ENCODE measurements at places on chromosomes 16 and 17.

- no peak for DNase-seq
Observed at GRCh38 chr17:72516772-72517399, 396.1 kb downstream of the SOX9 start.

GRCh38 chr17:81347437-81347836, 47.8 kb upstream of the BAHCC1 start:
- DNase-seq: no peak

DNA sequence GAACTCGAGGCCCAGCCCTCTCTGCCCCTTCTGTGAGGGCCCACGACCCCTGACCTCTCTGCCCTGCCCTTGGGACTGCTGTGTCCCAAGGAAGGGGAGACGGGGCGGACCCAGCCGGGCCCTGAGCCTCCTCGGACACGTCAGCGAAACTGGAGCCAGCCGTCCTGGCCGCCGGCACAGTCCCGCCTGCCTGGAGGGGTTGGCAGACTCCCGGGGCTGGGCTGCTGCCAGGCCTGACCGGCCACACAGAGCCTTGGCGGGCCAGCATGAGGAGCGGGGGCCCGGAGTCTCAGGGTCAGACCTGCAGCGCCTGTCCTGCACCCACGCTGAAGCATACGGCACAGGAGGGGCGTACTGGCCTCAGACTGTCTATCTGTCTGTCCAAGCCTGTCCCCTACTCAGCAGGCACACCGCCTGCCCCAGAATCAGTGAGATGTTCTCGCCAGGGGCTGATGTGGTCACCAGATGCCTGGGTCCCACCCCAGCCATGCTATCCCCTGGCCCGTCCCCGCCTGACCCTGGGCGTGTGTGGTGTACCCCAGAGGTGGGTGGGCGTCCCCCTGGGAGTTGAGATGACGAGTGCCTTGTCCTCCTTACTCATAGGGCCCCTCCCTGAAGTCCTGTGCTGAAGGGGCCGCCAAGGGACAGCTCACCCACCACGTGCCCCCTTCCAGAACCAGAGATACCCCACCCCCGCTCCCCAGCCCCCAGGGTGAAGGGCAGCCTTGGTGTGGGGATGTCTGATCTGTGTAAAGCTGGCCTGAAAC, 4.7 kb downstream of the VASN start:
- no peak for DNase-seq

- no peak for DNase-seq
Observed at GRCh38 chr17:34356194-34356593, at the start of gene CCL13. CCL13 (plus strand) TSS chr17:34356480; CDS start chr17:34356527, 47 bp downstream.

DNA sequence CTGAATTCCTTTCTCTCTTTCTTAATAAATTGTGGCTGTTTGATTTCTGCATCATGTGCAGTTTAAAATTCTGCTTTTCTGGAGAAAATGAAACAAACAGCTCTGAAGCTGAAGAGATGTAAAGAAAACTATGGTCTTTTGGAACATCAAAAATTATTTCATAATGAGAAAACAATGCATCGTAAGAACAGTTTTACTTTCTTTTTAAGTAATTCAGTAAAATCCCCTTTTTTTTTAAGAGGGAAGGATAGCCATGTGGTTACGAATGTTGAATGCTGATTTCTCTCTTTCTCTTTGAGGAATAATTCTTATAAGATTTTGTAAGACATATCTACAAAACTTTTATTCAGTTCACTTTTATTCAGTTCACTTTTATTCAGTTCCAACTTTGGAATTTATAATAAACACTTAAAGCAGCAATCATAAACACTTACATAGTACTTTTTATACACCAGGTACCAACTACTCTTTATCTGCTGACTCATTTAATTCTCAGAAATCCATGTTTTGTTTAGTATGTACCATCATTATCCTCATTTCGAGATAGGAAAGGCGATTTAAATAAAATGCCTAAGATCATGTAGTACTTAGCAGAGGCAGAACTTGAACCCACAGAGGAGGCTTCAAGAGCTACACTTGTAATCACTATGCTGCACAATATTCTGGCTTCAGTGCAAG, 26.6 kb downstream of the CNTNAP4 start:
- DNase-seq: no peak
